ENCODE measurements at places on chromosomes 4 and X. TPM values are rescaled to one million over a fixed set of nuclear protein-coding genes. Genes with fewer than 3 reads are reported as not detected.

Gene SNX25
- 13.0 TPM for total RNA-seq

Gene GLRB
- 0.94 TPM for total RNA-seq

Gene NAP1L5
- 6.5 TPM for total RNA-seq

Gene CC2D2A
- total RNA-seq: 4.2 TPM

Gene POU3F4
- total RNA-seq: not detected

Gene PCDH10
- total RNA-seq: 0.25 TPM

Gene AFP
- not detected for total RNA-seq

Gene PWWP3B
- not detected for total RNA-seq

Gene AMELX
- total RNA-seq: not detected

Gene ERCC6L
- total RNA-seq: 7.9 TPM

Gene TNIP3
- 2.7 TPM for total RNA-seq

Gene TEX11
- total RNA-seq: not detected

Gene SSX2
- not detected for total RNA-seq

Gene RNF128
- total RNA-seq: not detected

Gene AMER1
- total RNA-seq: 1.4 TPM

Gene BEND4
- 0.05 TPM for total RNA-seq

Gene CSAG2
- total RNA-seq: not detected

Gene APLN
- 583 TPM for total RNA-seq

Gene NOCT
- total RNA-seq: 17.2 TPM

Gene CCDC160
- total RNA-seq: not detected

Gene ZGRF1
- total RNA-seq: 7.1 TPM

Gene VCX
- not detected for total RNA-seq

Gene PCGF3
- total RNA-seq: 39.5 TPM

Gene L1CAM
- total RNA-seq: 0.05 TPM

Gene ARAP2
- 0.33 TPM for total RNA-seq

Gene SASH3
- total RNA-seq: not detected

Gene PITX2
- total RNA-seq: 0.07 TPM

Gene SMPX
- not detected for total RNA-seq

Gene EGFL6
- total RNA-seq: not detected

Gene NMU
- 4.5 TPM for total RNA-seq

Gene BANK1
- 0.47 TPM for total RNA-seq

Gene PAGE2
- total RNA-seq: not detected

Gene CPLX1
- 0.20 TPM for total RNA-seq

Gene CSAG3
- not detected for total RNA-seq

Gene DUSP21
- total RNA-seq: not detected

Gene RPA4
- 0.49 TPM for total RNA-seq

Gene ABLIM2
- total RNA-seq: 2.8 TPM

Gene HSFX3
- not detected for total RNA-seq

Gene SORBS2
- 188 TPM for total RNA-seq

Gene KLHL4
- total RNA-seq: 19.2 TPM

Gene CCDC120
- total RNA-seq: 1.1 TPM

Gene FGFBP2
- total RNA-seq: not detected

Gene CAPN6
- total RNA-seq: not detected

Gene ZRSR2
- total RNA-seq: 4.9 TPM

Gene SLC2A9
- total RNA-seq: 2.5 TPM

Gene VGLL1
- total RNA-seq: not detected

Gene UGT2B10
- total RNA-seq: not detected

Gene SLC6A14
- not detected for total RNA-seq

Gene AVPR2
- total RNA-seq: 0.47 TPM

Gene CRMP1
- total RNA-seq: 0.05 TPM

Gene MTTP
- total RNA-seq: not detected

Gene LRRC66
- 0.10 TPM for total RNA-seq

Gene P2RY10
- not detected for total RNA-seq

All from mammary microvascular endothelial cell (primary cell).